ENCODE measurements at places on chromosomes 12 and 14. TPM values are rescaled to one million over a fixed set of nuclear protein-coding genes. Genes with fewer than 3 reads are reported as not detected.

DNA sequence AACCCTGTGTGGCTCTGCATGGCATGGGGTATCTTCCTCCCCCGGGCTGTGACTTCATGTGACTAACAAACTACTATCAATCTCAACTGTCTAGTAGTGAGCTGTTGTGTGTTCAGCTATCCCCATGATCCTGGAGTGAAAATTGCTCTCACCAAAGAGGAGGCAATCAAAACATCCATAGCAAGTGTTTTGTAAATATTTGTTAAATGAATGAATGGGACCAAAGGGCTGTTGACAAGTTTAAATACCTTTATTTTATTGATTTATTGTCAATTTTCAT is 138.1 kb upstream of the CPM start:
- no peaks in the 10 kb centered on the region for H3K36me3 ChIP-seq
- no peak overlapping the region for H3K4me3 ChIP-seq
- no peak for DNase-seq
- no peaks in the 10 kb centered on the region for H3K27me3 ChIP-seq
- H3K27ac ChIP-seq, result no peak overlapping the region
- peaks cover 7% of the 10 kb centered on the region for H3K4me1 ChIP-seq

- H3K27me3 ChIP-seq, result no peaks in the 10 kb centered on the region
- H3K4me3 ChIP-seq, result no peak overlapping the region
- no peaks in the 10 kb centered on the region for H3K36me3 ChIP-seq
- DNase-seq, result no peak
Observed at GRCh38 chr14:76497550-76498462, 121.9 kb downstream of the ESRRB start.

The SOS2 gene
- 10.9 TPM for total RNA-seq

The LRP6 gene
- total RNA-seq, result 41.4 TPM

Data from IMR-90 (cell line).